Eye (tissue), 1 donor: ENCODE measurements at places on chromosomes 11 and 22.

- no peak for DNase-seq
These were observed 319.3 kb downstream of the CADM1 start for GRCh38 chr11:115184901-115185300.

DNA sequence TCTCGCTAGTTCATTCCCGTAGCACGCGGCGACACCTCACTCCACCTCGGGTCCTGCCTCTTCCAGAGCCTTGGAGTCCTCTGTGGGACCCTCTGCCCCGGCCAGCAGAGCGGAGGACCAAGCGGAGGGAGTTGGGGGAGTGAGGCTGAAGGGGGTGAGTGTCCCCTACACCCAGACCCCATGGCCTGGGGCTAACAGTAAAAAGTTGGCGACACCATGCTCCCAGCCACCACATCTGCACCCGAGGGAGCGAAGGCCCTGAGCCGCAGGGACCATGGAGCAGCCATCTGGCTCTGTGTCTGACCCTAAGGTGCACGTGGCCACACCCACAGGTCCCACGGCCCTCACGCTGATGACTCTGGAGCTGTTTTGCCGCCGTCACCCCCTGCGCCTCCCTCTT is 293.8 kb downstream of the BRD1 start:
- no peak for DNase-seq

DNA sequence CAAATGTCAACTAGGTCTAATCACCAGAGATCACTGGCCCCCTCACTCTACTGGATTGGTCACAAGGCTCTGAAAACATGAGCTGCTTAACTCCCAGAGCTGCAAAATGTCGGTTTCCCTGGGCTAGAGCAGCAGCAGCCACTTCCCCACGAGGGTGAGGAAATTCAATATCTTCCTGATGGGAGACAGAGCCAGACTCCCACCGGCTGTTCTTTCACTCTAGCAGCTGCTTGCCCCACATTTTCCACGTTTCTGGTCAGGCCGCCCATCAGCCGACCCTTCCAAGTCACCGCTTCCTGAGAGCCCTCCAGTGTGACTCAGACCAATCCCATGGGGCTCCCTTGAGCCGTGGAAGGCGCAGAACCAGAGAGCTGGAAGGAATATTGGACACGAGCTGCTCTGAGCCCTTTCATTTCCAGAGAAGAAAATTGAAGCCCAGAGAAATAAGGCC is 227.0 kb downstream of the ADAMTS15 start:
- DNase-seq: peak; percentile 80

DNA sequence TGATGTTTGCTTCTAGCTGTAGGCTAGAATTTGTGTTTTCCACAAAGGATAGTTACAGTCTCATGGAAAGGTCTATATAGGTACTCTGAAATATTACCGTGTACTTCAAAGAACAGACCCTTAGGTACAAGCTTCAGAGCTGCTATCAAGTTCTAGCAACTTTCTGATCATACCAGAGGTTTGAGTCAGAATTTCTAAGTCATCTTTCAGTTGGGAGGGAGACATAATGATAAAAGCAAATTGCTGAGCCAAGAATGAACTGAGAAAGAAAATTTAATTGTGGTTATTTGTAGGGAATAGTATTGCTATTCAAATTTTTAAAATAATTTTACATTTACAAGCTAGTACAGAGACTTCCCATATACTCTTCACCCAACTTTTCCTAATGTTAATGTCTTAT is 19.9 kb upstream of the ME3 start:
- no peak for DNase-seq

- DNase-seq: no peak
These were observed 24.8 kb downstream of the APOL5 start for GRCh38 chr22:35742342-35743100.

- DNase-seq: peak; percentile 51
These were observed 581 bp upstream of the AP5B1 start for GRCh38 chr11:65781152-65781961.

DNA sequence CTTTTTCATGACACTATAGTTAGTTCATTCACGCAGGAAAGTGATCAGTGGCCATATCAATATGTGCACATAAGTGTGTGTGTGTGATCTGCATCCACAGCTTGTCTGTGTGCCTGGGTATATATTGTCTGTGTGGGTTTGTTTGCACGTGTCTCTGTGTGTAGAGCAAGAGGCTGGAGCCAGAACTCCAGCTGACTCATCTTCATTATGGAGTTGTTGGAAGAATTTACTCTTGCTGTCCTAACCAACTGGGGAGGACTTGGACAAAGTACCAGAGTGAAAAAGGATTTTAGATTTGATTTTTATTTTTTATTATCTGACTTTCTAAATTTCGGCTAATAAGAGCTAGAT is 63.9 kb downstream of the TP53I11 start:
- DNase-seq: no peak

DNA sequence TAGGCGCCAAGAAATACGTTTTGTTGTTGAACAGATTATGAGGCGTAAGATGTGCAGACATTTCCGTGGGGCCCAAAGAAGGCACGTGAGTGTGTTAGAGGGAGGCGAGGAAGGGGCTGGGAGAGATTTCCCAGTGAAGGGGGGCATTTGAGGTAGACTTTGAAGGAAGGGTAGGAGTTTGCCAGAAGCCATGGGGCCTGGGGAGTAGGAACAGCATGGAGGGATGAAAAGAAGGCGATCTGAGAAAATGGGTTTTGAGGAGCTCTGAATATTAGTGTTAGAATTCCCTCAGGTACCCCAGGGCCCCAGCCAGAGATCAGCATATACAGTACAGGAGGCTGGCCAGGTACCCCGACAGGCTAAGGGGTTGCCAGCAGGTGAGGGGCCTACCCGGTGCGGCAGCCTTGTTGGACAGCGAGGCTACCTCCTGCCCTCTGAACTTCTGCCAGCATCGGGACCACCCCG is 414 bp upstream of the MIEF1 start:
- DNase-seq: no peak

GRCh38 chr22:50226063-50226874 is 18.6 kb downstream of the TUBGCP6 start:
- DNase-seq: no peak

GRCh38 chr22:22906907-22907550 is 19.4 kb downstream of the IGLL5 start:
- no peak for DNase-seq

DNA sequence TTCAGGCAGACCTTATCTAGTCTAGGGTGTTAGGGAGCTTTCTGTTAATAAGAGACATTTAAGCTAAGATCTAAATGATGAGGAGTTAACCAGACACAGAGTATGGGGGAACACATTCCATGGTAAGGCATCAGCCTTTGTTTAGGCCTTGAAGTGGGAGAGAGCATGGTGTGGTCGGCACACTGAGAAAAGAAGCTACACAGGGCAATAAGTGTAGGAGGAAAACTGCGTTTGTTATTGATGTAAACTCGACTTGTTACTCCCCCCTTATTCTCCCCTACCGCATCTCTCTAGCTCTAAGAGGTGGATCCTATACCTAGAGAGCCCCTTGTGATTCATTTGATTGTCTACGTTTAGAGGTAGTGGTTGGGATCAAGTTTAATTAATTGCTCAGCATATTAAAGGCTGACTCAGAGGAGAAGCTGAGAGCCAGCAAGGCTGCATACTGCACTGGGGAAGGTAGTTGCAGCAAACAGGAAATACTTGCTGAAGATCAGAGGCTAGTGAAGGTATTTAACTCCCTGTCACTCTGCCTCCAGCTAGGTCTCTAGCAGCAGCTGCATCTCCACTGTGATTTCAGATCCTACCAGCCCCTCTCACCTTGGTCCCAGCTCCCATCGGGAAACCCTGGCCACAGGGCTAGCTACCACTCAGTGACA is 86.8 kb upstream of the TEAD1 start:
- peak; percentile 15 for DNase-seq

- no peak for DNase-seq
These were observed 6.0 kb downstream of the CNTF start for GRCh38 chr11:58628446-58628845.

GRCh38 chr22:47088480-47089158 is 326.2 kb downstream of the TBC1D22A start:
- DNase-seq: peak; percentile 47

DNA sequence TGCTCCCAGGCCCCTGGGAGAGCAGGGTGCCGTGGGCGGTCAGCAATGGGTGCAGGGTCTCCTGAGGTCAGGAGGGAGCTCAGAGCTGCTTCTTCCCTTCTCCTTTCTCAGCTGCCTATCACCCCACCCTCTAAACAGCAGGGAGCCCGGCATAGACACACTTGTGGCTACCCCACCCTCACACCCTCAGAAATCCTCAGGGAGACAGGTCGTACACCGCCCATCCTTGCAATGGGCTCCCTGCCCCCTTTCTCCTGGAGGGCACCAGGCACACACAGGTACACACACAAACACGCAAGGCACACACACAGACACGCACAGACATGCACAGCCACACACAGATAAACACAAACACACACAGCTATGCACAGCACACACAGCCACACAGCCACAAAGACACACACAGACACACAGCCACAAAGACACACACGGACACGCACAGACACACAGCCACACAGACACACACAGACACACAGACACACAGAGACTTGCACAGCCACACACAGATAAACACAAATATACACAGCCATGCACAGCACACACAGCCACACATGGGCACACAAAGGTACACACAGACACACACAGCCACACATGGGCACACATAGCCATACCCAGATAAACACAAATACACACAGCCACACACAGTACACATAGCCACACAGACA is 44.9 kb upstream of the TH start:
- no peak for DNase-seq

GRCh38 chr22:47178339-47178738 is 415.9 kb downstream of the TBC1D22A start:
- no peak for DNase-seq

DNA sequence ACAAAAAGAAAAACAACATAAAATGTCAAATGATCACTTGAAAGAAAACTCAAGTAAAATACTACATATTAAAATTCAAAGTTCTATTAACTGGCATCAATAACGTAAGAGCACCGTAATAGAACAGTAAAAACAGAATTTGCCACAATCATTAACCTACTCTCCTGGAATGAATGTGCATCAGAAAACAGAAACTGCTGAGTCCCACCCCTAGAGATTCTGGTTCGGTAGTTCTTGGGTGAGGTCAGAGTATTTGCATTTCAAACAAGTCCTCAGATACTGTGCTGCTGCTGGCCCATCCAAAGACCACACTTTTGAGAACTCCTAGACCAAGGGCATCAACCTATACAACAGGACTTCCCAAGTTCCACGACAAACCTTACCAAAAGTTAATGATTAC is 23.5 kb downstream of the PITPNB start:
- no peak for DNase-seq

GRCh38 chr22:22591348-22592299 is 32.6 kb upstream of the PRAME start:
- DNase-seq: no peak

- no peak for DNase-seq
These were observed 391.6 kb downstream of the ETS1 start for GRCh38 chr11:128195756-128196155.

- no peak for DNase-seq
These were observed 77.4 kb upstream of the USP47 start for GRCh38 chr11:11764423-11764803.

DNA sequence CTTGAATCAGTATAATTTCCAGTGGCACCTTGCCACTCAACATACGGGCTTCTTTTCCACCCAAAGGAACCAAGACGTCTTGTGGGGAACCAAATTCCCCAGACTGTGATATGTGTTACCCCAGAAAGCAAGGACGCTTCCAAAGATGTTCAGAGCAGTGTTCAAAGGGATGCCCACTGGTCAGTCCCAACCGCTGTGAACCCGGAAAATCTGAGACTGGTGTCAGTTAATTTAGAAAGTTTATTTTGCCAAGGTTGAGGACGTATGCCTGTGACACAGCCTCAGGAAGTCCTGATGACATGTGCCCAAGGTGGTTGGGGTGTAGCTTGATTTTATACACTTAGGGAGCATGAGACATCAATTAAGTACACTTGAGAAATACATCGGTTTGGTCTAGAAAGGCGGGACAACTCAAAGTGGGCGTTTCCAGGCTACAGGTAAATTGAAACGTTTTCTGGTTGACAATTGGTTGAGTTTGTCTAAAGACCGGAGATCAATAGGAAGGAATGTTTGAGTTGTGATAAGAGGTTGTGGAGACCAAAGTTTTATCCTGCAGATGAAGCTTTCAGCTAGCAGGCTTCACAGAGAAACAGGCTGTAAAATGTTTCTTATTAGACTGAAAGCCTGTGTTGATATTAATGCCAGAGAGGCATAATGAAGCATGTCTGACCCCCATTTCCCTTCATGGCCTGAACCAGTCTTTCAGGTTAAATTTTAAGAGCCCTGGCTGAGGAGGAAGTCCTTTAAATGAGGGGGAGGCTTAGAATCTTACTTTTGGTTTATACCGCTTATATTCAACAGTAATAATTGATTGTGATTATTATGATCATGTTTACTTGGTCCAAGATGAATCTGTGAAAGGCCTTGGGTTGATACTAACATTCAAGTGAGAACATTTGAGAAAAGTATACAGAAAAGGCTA is 6.8 kb downstream of the APOL3 start:
- DNase-seq: no peak

- no peak for DNase-seq
These were observed 122.1 kb upstream of the ISX start for GRCh38 chr22:34943830-34944229.

DNA sequence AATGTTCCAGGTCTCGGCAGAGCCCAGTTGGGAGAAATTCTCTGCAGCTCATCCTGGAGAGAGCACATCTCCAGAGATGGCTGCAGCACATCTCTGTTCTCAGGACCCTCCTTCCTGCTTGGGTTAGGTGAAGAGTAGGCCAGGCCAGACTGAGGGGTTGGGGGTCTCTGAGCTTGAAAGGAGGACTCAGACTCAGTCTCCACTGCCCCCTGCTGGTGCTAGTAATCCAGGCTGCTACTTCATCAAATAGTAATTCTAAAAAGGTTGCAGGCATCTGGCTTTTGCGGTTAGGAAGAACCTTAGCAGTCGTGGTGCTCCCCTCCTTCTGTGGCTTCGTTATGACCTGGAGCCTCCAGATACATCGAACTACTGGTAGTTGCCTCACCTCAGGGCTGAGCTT is 9.7 kb downstream of the TUB start:
- peak; percentile 93 for DNase-seq

- no peak for DNase-seq
These were observed 6.7 kb upstream of the PPARA start for GRCh38 chr22:46143491-46144147.

GRCh38 chr22:30246814-30247376 is 336 bp upstream of the LIF start:
- DNase-seq: no peak

DNA sequence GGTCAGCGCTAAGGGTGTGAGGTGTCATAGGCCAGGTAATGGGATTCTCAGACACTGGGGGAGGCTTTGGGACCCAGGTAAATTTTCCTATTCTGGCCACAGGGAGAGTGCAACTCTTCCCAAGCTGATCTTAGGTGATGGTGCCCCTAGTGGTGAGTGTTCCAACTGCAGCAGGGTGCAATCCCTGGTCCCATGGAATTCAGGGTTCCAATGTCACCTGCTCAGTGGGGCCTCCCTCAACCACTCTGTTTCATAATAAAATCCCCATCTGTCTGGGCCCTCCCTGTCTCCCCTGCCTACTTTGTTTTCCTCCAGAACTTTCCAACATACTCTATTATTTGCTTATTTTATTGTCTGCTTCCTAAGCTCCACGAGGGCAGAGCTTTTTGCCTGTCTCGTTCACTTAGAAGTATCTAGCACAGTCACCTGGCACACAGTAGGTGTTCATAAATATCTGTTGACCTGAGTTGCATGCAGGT is 2.9 kb upstream of the SGSM1 start:
- DNase-seq: peak; percentile 72
